ENCODE measurements at places on chromosomes 16 and 17.

DNA sequence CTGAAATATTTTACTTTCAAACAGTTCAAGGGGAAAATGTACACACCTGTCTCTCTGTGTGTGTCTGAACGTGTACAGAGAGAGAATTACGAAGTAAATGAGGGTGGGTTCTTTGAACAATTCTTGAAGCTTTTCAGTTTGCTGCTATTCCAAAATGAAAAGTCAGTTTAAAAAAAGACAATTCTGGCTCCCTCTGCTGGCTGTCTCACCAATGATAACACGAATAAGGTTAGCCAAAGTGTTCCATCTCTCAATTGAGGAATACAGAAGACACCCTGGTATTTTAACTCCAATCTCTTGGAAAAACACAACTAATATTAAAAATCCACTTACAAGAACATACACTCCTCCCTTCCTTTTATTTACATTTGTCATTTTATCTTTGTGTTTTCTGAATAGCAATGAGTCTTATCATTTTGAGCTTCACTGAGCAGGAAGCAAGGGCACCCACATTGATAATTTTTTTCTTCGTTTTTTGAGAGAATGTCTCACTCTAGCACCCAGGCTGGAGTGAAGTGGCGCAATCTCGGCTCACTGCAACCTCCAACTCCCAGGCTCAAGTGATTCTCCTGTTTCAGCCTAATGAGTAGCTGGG is 20.5 kb downstream of the EFTUD2 start:
- no peak for DNase-seq

- no peak for DNase-seq
These were observed 8.3 kb downstream of the NDUFAF8 start for GRCh38 chr17:81247339-81247990.

- DNase-seq, result no peak
These were observed 23.4 kb downstream of the ATPAF2 start for GRCh38 chr17:18015593-18015992.

DNA sequence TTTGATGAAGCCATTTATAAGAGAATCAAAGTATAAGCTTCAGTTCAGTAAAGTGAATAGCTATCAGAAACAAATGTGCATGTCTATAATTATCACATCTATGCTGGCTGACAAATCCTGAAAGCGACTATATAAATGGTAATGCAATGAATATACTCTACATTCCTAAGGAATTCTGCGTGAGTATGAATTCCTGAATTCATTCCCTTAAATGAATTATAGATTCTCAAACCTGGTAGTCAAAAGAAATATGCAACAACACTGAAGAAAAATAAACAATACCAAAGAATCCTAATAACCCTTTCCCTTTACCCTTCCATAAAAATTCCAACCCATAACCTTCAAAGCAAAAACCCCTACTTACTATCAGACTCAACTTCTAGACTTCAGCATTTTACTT is 416.6 kb upstream of the PMFBP1 start:
- no peak for DNase-seq

DNA sequence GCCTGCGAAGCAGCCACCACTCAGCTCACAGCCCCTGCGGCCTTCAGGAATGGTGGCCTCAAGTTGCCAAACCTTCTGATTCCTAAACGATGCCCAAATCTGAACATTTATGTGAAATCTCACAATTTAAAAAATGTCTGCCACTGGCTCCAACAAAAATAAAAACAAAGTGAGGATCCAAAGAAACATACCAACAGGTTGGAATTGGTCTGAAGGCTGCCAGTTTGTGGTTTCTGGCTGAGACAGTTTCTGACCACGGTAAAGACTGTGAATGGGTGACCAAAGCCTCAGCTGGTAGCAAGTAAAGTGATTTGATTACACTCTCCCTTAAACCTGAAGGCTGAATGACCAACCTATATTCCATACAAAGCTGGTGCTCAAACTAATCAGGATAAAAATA is 24.9 kb downstream of the LITAFD start:
- DNase-seq, result no peak

- no peak for DNase-seq
These were observed 21.8 kb upstream of the ZKSCAN2 start for GRCh38 chr16:25279491-25279890.

GRCh38 chr17:77798031-77798430 is 160.5 kb upstream of the TNRC6C start:
- DNase-seq, result no peak

DNA sequence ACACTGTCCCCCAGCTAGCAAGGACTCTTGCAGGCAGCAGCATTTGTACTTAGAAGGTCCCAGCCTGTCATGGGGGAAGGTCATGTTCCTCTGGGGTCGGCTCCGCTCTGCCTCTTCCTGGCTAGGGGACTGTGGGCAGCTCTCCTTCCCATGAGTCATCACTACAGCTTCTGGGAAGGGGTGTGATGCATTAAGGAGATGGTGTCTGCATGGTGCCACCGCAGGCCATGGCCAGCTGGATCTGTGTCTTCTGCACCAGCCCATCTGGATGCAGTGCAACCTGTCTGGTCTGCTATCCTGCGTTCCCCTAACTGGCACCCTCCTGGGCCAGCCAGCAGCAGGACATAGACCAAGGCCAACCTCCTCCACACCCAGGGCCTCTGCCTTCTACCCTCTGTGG is 6.3 kb downstream of the STARD3 start:
- no peak for DNase-seq

DNA sequence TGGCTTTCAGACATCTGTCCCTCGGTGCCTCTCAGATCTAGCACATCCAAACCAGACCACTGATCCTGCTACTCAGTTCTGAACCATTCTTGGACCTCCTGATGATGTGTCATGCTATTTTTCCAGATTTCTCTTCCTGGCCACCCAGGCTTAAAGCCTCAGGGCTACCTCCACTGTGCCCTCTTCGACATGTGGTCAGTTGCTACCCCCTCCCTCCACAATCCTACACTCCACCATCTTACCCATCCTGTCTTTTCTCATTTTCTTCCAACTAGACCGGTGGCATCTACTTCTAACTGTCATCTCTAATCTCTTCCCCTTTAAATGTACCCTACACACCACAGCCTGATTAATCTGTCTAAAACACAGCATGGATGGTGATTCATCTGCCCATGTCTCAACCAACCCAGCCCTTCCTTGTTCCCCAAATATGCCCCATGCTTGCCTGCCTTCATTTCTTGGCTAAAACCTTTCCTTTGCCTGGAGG is 478.6 kb downstream of the SLC39A11 start:
- peak; percentile 65 for DNase-seq

DNA sequence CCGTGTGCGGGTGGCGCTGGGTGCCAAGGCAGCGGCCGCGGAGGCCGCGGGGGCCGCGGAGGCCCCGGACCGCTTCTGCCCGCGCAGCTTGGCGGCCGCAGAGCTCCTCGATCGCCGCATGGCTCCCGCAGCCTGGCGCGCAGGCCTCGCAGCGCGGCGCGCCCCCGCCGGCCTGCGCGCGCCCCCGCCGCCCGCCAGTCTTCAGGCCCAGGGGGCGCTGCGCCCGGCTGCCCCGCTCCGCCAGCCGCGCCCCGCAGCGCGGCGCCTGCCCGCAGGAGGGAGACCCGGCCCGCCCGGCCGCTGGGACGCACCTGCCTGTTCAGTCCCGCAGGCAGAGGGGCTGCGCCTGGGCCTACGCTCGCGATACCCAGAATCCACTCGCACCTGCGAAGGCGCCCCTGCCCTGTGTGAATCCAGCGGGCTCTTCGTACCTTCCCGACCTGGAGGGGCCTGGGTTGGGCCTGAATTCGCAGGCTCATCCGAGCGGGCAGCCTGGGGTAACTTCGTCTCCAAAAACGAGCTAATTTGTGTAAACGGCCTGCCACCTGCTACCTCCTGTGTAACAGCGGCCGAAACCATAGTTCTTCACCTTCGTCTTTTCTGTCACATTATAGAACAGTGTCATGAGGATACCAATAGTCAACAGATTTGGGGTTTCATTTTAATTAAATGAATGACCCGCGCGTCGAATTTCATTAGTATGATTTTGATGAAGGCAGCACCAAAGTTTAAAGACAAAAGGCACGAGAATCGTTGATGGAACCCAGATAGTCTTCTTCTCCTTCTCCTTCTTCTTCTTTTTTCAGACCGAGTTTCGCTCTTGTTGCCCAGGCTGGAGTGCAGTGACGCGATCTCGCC is at the start of gene CENPV:
TSS of gene CENPV (minus strand) at position 153 of the 858 bp plus-strand sequence. CDS start at position 120, 33 bp downstream.
- no peak for DNase-seq

- no peak for DNase-seq
These were observed 77.7 kb downstream of the AMFR start for GRCh38 chr16:56347670-56348069.

GRCh38 chr16:51161440-51162195 is 10.5 kb upstream of the SALL1 start:
- no peak for DNase-seq

DNA sequence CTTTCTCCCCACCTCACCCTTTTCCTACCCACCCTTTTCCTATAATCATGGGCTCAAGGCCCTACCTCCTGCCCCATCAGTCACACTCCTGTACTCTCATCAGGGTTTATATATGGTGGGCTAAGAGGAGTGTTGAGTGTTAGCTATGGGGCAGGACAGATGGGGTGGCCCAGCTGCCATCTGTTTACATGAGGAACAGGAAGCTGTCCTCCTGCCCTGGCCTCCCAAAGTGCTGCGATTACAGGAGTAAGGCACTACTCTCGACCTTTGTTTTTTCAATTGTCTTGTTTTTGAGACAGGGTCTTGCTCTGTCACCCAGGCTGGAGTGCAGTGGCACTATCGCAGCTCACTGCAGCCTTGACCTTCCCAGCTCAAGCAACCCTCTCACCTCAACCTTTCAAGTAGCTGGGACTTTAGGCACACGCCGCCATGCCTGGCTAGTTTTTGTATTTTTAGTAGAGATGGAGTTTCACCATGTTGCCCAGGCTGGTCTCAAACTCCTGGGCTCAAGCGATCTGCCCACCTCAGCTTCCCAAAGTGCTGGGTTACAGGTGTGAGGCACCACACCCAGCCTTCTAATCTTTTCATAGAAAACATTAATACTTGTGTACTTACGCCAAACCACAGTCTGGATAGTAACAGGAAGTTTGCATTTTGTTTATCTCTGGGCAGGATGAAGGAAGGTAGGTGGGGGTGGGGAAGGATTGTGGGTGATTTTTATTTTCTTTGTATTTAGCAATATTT is 1.6 kb downstream of the TRADD start:
- no peak for DNase-seq

- DNase-seq, result no peak
These were observed 74.7 kb downstream of the CDH13 start for GRCh38 chr16:82701442-82701955.

DNA sequence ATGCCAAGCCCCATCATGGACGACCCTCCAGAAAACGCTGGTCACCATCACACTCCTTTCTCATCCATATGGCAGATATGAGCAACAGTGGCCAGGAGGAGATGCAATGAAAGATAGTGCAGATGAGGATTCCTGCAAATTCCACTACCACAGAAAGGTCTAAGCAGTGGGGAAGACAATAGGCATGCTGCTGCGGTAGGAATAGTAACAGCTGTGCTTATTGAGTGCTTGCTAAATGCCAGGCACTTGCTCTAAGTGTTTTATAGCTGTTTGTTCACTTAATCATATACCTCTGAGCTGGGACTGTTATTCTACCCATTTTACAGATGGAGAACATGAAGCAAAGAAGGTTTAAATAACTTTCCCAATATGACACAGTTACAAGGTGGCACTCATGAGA is 46.6 kb upstream of the AKAP1 start:
- no peak for DNase-seq

DNA sequence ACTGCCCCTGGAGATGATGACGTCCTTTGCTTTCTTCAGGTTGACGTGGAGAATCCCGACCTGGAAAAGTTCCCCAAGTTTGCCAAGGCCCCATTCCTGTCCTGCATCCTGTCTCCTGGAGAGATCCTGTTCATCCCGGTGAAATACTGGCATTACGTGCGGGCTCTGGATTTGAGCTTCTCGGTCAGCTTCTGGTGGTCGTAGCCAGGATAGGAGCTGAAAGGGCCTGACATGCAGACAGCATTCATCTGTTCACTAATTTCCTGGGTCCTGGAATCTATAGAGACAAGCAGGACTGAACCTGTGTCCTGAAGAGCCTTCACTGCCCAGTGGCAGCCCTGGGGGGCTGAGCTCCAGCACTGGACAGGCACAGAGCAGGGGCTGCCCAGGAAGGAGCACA is 17.2 kb downstream of the KDM8 start:
- no peak for DNase-seq

- DNase-seq, result peak; percentile 97
These were observed 27.2 kb upstream of the TOB1 start for GRCh38 chr17:50893183-50893993.

DNA sequence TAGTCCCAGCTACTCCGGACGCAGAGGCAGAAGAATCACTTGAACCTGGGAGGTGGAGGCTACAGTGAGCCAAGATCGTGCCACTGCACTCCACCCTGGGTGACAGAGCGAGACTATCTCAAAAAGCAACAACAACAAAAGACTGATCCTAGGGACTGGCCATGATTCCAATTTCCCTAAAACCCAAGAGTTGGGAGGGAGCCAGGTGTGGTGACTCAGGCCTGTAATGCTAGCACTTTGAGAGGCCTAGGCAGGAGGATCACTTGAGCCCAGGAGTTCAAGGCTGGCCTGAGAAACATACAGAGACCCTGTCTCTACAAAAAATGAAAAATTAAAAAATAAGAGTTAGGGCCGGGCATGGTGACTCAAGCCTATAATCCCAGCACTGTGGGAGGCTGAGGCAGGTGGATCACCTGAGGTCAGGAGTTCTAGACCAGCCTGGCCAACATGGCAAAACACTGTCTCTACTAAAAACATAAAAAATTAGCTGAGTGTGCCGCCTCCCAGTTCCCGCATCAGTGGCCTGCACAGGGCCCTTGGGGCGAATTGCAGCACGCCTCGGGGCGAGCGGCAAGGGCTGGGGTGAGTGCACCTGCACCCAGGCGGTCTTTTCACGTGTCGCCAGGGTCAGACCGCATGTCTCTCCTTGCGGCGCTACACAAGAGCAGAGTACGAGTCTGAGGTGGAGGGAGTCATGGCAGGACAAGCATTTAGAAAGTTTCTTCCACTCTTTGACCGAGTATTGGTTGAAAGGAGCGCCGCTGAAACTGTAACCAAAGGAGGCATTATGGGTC is 40.8 kb downstream of the CDH3 start:
- no peak for DNase-seq

DNA sequence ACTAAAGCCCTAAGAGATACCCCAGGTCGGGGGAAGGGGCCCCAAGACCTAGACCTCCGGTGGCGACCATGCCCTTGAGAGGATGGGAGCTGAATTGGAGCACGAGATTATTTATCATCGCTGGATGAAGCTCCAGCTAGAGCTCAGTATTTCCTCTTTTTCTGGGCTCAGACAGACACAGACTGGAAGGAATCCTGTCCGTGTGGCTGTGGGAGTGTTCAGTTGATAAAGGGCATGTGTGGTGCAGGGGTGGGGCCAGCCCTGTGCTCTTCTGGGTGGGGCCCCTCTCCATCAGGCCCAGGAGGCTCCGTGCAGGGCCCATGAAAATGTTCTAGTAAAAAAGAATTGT is 6.3 kb upstream of the CBX4 start:
- DNase-seq, result no peak

DNA sequence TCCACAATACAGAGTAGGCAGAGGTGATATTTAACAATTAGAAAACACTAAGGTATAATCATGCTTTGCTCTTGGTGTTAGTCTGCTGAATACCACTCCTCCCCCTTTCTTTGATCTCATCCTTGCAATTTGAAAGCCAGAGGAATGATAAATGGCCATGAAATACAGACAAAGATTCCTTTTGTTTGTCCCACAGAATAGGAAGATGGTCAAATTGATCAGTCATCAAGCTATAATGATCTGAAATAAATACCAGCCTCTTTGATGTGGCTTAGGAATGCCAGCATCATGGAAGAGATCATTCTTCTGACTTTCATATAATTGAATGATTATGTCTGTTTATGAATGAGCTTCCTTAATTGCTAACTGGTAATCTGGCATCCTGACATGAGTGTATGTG is 1541.7 kb upstream of the CDH8 start:
- DNase-seq, result no peak

Data from kidney epithelial cell (primary cell).